IMR-90 (cell line): ENCODE measurements at places on chromosomes 5 and 9. TPM values are rescaled to one million over a fixed set of nuclear protein-coding genes. Genes with fewer than 3 reads are reported as not detected.
A peak's percentile ranks its signal among the peaks of the same experiment; 100 is the strongest.

The MEF2C gene
- 6.8 and 9.4 TPM in 2 replicates for total RNA-seq

- DNase-seq: peak; percentile 38
Measured at GRCh38 chr9:77714077-77714549, 66.0 kb upstream of the GNA14 start.

- DNase-seq: no peak
Measured at GRCh38 chr5:131209175-131209505, 38.4 kb downstream of the LYRM7 start.

DNA sequence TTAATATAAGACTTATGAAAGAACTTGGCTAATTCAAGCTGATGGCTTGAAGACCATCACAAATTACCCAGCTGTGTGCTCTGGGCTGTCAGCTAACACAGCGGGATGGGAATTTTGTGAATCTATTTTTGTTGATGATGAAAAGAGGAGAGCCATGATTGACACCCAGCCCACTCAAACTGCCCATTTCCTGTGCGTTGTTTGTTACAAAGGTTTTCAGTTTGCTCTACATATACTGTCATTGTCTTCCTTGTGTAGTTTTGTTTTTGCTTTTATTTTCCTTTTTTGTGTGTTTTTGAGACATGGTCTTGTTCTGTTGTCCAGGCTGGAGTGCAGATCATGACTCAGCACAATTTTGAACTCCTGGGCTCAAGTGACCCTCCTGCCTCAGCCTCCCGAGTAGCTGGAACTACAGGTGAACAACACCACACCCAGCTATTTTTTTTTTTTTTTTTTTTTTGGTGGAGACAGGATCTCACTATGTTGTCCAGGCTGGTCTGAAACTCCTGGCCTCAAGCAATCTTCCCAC is 400.3 kb downstream of the ICE1 start:
- no peak for DNase-seq

GRCh38 chr5:83956386-83956785 is 235.7 kb upstream of the HAPLN1 start:
- DNase-seq: peak; percentile 45

The TAF11L12 gene
- not detected in 2 replicates for total RNA-seq

GRCh38 chr9:111986035-111986556 is 89.5 kb downstream of the UGCG start:
- DNase-seq: peak; percentile 82

GRCh38 chr9:131649646-131650045 is 90.2 kb downstream of the RAPGEF1 start:
- no peak for DNase-seq

DNA sequence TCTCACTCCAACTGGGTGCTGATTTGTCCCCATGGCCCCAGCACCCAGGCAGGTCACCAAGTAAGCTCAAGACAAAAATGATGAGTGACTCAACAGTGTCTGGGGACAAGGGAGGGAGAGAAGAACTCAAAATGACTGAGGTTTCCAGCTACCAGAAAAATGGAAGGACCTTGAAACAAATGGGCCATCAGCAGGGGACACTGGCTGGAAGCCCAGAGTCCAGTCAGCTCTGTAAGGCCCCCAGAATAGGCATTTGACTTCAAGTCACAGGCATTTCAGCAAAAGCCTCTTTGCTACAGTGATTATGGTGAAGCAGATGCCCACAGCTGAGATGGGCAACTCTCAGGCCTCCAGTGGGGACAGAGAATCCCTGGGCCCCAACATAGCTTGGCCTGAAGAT is 139.0 kb upstream of the GABRP start:
- DNase-seq: no peak

- peak; percentile 23 for DNase-seq
Measured at GRCh38 chr9:87725356-87725899, 491 bp upstream of the CTSL start.

DNA sequence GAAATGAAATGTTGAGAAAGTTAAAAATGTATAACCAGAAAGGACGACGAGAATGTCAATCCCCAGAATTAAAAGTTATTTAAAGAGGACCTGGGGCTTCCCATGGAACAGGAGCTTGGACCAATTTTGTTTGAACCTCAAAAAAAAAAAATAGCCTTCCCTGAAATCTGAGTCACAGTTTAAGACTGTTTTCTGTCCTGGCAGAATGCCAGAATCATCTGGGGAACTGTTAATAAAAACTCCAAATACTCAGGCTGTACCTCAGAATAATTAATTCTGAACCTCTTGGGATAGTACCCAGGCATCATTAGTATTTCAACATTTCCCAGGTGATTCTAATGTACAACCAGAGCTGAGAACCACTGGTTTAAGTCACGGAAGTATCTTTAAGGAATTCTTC is 102.2 kb upstream of the SLCO6A1 start:
- DNase-seq: peak; percentile 13

DNA sequence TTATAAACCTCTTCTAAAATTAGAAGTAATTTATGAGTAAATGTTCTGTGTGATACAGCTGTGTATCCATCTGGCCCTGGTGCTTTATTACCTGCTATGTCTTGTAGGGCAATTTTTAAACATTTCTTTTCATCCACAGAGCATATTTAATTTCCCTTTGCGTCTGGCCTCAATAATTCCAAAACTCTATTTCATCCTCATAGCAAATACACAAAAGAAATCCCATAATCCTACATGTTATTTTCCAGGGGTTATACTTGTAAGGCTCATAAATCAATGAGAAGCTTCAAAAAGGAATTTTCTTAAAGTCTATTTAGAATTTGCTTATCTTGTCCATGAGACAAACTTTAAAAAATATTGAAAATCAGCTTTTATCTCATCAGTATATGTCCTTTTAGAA is 167.0 kb downstream of the TTC39B start:
- no peak for DNase-seq

DNA sequence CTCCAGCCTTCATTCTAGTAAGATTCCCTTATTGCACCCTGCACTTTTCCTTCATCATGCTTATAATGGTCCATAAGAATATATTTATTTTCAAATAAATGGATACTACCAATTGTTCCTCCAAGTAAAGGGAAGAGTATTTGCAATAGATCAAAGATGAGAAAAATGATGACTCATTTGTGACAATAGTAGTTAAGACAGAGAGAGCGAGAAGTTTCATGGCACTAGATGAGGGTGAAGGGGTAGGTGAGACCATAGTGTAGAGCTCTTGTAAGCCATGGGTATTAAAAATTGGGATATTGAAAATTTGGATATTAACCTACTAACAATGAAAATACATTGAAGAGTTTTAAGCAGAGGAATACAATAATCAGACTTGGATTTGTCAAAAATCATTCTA is 404.6 kb downstream of the EFNA5 start:
- DNase-seq: no peak

DNA sequence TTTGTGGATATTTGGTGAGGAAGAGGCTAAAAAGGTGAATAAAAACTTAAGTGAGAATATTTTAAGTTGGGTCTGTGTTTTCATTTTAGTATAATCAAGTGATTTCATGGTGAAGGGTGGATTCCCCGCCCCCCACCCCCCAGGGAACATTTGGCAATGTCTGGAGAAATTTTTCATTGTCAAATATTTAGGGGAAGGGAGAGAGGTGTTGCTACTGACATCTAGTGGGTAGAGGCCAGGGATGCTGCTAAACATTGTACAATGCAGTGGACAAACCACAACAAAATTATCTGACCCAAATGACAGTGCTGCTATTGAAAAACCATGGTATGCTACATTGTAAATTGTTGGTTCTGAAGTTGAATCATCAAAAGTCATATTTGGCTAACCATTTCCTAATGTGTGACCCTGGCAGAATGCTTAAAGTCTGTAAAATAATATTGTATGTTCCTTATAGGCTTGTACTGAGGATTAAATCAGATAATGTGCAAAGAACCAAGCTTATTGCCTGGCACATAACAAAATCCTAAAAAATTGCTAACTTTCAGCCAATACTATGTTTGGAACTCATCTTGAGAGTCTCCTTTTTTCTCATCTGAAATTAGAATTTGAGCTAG is 5.6 kb downstream of the C5orf24 start:
- peak; percentile 56 for DNase-seq

DNA sequence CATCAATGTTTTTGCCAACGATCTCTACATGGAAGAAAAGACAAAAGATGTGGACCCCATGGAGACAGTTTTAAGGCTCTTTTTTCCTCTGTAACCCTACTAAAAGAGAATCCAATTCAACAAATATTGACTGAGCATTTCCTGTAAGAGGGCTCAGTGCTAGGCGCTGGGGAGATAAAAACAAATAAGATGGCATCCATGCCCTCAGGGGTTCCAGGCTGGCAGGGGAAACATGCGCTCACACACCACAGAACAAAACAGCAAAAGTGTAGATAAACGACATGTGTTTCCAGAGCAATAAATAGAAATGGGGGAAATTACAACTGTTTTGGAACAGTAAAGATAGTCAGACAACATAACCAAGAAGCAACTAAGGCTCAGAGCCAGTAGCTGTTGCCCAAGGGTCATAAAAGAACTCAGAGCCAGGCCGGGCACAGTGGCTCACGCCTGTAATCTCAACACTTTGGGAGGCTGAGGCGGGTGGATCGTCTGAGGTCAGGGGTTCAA is 25.2 kb downstream of the ZNF608 start:
- DNase-seq: no peak

DNA sequence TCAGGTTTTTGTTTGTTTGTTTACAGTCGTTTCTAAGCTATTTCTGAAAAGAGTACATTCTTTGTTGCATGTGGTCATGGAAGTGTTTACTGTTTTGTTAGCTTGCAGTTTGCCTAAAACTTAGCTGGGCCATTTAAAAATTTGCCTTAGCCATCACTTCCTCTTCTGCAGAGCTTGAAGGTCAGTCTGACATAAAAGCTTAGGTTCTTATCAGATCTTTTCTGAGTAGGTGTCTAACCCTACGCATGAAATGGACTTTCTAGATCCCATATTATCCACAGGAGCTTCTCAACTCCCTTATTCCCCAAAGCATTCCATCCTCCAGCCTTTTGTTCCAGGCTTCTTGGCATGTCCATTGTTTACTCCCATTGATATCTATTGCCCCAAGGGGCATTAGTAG is 90.3 kb downstream of the AP3B1 start:
- DNase-seq: no peak

DNA sequence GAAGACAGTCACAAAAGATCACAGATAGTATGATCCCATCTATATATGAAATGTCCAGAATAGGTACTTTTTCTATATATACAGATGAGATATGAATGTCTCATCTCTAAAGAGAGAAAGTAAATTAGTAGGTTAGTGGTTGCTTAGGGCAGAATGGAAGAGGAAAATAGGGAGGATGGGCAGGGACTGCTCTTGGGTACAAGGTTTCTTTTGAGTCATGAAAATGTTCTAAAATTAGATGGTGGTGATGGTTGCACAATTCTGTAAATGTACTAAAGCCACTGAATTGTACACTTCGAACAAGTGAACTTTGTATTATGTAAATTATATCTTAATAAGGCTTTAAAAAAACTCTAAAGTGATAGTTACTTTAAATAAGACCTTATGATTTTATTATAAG is 59.6 kb upstream of the GRAMD2B start:
- DNase-seq: no peak

GRCh38 chr5:171575386-171575785 is 155.9 kb downstream of the FGF18 start:
- DNase-seq: no peak

GRCh38 chr5:178113841-178114324 is 551 bp downstream of the N4BP3 start:
- DNase-seq: no peak
